Activated gamma-delta T cell (primary cell): ENCODE measurements at places on chromosomes 3 and 15.

DNA sequence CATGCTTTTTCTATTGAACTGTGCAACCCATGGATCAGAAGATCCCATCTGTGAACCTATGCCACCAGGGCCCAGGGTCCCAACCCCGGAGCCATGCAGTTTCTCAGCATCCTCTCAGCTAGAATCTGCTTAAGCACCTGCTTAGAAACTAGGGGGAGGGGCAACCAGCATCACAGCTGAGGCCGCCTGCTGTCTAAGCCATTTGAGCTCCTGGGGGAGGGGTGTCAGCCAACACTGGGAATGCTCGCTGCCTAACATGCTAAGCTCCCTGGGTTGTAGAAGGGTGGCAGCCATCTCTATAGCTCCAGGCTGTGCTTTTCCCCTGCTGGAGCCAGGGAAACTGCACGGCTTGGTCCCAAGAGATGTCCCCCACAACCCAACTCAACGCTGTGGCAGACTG is 322.8 kb downstream of the EDEM1 start:
- no peak for DNase-seq

DNA sequence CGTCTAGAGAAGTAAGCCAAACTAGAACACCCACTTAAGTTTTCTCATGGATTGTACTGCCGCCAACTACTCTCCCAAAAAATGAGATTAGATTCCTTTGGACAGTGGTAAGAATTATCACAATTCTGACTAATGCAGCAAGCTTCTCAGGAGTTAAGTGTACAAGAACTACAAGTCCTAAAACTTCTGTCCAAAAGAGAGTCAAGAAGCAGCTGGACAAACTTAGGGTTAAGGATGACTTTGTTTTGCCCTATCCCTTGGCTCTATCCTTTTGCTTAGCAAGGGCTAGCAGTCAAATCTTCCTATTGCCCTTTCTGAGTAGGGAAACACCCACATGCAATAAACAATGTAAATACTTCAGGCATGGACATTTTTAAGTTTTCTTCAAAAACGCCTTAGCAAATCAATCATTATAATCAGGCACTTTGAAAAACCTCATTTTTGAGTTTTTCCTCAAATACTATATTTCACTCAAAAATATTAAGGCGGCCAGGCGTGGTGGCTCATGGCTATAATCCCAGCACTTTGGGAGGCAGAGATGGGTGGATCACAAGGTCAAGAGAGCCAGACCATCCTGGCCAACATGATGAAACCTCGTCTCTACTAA is 19.5 kb downstream of the RAF1 start:
- no peak for DNase-seq

DNA sequence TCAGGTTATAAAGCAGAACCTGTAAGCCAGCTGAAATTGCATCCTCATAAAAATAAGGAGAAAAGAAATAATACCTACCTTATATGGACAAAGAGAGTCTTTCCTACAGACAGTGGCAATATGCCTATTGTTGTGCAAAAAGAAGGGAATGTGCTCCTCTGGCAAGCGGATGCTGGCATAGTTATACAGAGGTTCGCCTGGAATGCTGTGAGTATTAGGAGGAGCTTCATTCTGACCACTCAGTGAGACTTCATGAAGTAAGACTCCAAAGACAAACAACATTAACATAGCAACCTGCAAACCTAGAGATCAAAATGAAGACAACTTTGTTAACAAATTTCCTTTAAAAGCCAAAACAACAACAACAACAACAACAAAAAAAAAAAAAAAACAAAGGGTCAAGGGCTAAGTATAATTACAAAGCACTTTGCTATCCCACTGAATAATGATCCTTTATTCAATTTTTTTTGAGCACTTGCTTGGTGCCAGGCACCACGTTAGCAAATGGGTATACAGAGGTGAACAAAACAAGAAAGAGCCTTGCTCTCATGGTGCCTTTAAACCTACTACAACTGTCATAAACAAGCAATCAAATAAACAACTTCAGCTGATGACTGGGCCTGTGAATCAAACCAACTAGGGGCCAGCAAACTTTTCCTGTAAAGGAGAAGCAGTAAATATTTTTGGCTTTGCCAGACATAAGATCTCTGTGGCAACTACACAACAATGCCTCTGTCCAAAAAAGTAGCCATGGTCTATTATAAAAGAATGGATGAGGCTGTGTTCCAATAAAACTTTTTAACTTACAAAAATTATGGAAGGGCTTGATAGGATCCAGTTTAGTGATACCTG is 3.7 kb downstream of the EOGT start:
- no peak for DNase-seq

- DNase-seq, result no peak
These were observed 316.7 kb upstream of the RORA start for GRCh38 chr15:61545763-61546162.

DNA sequence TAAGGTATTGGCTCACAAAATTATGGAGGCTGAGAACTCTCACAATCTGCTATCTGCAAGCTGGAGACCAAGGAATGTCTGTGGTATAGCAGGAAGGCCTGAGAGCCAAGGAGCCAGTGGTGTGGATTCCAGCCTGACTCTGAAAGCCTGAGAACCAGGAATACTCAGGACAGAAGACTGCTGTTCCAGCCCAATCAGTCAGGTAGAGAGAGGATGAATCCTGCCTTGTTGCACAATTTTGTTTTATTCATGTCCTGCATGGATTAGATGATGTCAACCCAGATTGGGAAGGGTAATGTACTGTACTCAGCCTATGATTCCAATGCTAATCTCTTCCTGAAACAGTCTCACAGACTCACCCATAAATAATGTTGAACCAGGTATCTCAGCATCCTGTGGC is 312.4 kb upstream of the KCNMB2 start:
- no peak for DNase-seq

DNA sequence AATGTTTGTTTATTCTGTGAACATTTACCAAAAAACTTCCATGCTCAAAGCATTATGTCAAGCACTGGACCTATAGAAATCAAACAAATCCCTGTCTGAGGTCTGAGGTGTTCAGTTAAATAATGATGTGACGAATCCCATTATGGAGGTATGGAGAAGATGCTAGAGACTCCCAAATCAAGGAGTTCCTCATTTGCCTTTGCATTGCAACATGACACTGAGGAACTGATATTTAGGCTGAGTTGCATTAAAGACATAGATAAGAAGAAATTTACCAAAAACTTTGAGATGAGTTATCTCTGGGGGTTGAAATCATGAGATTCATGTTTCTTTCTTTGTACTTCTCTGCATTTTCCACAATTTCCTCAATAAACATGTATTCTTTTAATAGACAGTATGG is 16.0 kb downstream of the CD200 start:
- DNase-seq, result no peak

DNA sequence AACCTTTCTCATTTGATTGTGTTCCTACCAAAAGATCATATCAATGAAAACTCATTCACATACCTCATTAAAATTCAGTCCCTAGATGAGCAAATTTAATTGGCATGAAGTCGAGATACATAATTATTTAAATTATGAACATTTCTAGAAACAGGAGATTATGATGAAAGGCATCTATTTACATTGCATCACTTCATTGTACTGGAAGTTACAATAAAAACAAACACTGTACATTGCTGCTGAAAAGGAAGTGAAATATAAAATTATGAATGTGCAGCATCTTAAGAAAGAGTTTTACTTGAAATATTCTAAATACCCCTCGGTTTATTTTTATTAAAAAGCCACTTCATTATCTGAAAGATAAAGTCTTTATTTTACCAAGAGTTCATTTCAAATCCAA is 163.4 kb upstream of the ZNF385D start:
- DNase-seq, result no peak

DNA sequence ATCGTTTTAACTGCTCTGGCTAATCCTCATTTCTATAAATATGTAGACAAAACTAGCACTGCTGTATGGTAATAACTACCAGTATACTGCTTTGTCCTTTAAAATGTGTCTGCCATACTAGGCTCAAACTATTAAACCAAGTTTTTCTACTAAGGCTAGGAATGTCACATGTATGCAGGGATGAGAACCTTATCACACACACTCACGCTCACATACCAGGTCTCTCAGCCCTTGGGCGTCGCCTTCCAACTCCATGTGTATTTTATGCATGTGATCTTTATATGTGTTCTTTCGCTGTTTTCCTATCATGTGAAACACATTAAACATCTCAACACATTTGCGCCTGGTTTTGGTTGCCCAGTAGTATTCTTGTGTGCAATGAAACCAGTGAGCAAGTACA is 32.6 kb downstream of the ATP2C1 start:
- DNase-seq, result no peak

DNA sequence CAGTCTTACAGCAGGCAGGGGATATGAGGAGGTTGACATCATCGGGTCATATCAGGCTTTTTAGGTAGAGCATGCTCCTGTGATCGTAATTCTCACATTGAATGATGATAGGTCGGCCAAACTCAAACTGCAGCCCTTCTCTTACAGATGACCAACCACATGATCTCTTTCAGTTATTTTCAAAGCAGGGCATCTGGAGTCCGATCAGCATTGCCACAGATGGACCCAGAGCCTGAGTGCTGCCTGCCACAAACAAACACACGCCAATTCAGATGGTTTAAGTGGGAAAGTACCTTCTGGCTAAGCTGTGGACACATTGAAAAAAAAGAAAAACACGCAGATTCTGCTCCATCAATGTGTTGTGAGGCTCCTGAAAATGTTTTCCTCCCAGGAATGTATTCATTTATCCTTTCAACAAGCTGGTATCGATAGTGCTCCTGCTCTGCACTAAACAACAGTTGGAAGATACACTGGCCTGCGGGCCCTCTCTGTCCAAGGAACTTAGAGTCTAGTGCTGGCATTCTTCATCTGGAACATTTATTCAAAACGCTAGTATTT is 31.2 kb downstream of the ARPP21 start:
- DNase-seq, result no peak
